Central memory CD8-positive, alpha-beta T cell (primary cell): ENCODE measurements at places on chromosomes 12 and 14.

DNA sequence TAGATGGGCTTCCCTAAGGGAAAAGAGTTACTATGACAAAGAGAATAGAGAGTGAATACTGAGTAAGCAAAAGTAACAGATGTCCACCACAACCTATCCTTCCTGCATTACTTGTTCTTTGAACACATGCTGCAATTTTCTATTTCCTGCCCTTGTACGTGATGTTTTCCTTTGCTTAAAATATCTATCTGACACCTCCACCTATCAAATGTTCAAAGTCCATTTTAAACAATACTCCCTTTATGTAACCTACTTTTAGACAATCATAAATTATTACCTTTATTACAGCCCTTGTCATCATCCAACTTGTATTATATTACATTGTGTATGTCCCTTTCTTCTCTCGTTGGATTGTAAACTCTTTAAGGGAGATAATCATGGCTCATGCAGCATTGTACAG lies 147.2 kb upstream of the DYRK2 start:
- DNase-seq, result no peak

DNA sequence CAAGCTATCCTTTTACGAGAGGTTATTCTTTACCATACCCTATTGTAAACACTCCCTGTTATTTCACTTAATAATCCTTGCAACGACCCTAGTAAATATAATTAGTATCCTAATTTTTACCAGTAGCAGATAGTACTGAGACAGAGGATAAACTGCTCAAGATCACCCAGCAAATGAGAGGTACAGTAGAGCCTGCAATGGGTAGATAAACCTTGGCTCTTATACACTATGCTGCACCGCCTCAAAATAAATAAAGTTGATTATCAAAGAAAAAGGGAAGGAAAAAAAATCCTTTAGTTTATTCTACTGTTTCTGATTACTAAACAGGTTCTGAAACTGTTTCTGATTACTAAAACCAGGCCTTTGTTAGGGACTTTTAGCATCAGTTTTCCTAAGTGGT lies 22.5 kb downstream of the YBX3 start:
- no peak for DNase-seq

DNA sequence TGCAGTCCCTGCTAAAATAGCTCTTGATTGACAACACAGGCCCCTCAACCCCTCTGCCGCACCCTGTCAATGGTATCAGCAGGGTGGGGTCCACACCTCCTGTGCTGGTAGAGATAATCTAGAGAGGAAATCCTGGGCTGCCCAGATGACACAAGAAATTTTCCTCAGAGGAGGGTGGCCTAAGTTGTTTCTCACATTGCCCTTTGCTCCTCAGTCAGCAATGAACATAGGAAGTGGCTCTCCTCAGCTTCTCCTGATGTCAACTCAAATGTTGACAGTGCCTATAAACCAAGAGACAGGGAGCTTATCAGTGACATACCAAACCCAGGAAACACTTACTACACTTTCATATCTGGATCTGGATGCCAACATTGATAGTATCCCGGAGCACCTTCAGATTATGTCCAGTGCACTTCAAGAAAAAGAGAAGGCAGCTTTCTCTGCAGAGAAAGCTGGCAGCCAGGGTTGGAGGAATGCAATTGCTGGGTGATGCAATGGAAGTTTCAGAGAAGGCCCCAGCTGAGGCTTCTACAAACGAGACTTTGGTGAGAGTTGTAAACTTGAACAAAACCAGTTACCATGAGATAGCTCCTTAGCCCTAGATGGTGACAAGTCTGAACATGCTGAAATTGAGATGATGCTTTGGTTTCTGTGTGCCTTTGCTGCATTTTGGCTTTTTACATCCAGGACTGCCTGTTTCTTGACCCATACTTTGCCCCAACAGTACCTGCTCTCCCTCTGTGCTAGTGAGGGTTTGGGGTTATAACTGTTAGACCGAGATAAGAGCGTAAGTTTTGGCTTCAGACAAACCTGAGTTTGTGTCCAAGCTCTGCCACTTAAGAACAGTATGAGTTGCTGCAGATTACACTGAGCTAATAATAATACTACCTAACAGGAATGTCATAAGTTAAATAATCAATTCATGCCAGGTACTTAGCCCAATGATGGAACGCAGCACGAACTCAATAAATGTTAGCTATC lies 183.5 kb downstream of the NUAK1 start:
- no peak for DNase-seq

DNA sequence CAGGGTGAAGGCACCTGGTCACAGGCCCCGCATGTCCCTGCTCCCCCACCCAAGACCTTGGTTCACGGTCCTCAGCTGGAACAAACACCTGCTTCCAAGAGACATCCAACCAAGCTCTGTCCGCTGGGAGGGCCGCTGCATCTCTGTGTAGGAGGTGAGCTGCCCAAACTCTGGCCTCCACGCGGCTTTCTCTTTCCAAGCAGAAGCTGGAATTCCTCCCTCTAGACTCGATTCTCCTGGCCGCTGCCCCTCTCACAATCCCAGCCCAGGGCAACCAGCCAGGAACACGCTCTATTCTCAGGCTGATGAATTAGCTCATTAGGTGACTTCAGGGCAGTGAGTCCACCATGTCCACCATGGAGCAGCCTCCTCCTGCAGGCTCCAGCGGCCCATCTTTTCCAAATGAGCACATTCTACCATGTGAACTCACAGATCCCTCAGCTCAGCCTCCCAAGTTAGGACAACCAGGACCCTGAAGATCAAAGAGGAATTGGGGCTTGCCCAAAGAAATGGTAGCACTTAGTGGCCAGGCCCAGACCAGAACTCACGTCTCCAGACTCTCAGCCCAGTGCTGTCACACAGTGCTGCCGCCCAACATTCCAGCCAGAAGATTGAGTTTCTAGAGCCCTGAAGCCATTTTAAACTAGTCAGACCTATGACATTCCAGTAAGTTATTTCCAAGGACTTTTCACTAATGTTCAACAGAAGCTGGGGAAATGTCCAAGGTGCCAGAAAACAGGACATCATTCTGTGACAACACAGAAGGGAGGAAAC lies 146.6 kb downstream of the ANO2 start:
- DNase-seq, result no peak

DNA sequence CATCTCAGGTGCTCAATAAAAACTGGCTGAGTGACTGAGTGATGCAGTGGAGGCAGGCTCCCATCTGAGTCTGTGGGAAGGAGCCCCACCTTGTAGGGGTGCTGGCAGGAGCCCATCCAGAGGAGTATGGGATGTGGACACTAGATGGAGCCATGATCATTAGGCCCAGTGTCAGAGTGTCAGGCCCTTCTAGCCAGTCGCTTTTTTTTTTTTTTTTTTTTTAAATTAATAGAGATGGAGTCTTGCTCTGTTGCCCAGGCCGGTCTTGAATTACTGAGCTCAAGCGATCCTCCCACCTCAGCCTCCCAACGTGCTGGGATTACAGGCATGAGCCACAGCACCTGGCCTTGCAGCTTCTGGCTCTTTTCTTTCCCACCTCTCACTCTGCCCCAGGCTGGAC lies 11.5 kb downstream of the RITA1 start:
- peak; percentile 21 for DNase-seq

- DNase-seq, result no peak
Observed at GRCh38 chr14:21703357-21704326, 30.0 kb upstream of the OR4E1 start.

GRCh38 chr12:40953076-40953475 lies 235.0 kb upstream of the PDZRN4 start:
- no peak for DNase-seq

GRCh38 chr14:53890611-53891101 lies 66.0 kb downstream of the BMP4 start:
- no peak for DNase-seq

DNA sequence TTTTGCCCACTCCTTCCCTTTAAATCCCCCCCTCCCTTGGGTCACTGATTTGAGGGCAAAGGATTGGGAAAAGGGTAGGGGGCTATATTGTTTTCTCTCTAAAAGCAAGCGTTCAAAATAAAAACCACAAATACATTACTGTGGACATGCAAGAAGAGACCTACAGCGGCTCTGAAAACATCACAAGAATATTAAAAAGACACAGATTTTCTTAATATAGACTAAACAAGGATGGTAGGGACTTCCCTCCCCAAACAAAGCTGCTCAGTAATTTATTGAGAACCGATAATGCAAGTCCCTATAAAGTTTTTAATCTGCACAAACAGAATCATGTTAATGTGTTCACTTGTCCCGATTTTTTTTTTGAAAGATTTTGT lies 12.9 kb downstream of the TBX3 start:
- no peak for DNase-seq

GRCh38 chr14:73251516-73252215 lies 14.4 kb downstream of the PAPLN start:
- DNase-seq, result no peak

DNA sequence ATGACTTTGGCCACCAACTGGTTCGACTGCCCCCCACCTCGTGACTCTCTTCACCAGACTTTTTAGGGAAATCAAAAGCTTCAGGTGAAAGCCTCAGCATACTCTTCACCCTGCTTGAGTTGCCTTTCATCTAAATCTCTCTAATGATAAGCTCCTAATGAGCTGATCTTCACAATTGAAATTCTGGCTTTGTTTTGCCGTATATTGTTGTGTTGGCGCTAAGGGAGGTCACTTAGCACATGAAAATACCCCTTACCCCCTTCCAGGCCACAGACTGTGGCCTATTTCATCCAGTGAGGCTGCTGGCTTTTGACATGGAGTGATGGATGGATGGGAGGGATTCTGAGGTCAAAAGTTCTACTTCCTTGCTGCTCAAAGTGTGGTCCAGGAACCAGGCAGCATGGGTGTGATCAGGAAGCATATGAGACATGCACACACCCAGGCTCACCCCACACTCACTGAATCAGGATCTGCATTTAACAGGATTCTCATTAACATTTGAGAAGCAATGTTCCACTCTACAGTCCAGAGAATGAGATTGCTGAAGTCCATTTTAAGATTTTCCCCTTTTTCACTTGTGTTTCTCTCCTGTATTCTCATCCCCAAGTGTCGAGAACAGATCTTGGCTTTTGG lies 131.4 kb downstream of the DACT1 start:
- DNase-seq, result no peak

DNA sequence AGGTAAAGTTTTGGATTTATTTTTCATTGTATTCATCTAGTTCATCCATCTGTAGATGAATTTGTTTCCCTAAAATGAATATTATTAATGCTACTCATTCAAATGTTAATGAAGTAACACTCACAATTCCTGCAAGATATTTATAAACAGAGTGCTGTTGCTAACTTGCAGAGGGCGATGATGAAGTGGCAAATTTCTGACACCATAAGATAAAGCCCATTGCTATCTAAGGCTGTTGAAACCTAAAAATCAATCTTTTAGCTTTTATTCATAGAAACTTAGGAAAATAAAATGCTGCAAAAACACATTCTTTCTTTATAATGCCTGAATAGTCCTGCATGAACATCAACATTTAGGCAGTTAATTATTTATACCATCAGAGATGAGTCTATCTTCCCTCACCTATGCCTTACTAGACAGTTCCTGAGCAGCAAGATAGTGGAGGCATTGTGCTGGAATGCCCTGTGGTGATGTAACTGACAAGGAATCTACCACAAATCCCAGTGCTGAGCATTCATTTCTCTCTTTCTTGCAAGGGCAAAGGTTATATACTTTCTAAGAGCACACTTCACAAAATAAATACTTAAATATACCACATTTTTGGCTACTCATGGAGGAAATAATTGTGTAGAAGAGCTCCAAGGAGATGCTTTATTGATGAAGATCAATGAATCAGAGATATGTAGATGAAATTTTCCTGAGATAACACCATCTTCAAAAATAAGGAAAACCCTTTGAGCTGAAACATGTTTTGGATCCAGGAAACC lies 57.6 kb downstream of the LMNTD1 start:
- no peak for DNase-seq

GRCh38 chr14:105411017-105411941 lies 8.3 kb upstream of the MTA1 start:
- no peak for DNase-seq

DNA sequence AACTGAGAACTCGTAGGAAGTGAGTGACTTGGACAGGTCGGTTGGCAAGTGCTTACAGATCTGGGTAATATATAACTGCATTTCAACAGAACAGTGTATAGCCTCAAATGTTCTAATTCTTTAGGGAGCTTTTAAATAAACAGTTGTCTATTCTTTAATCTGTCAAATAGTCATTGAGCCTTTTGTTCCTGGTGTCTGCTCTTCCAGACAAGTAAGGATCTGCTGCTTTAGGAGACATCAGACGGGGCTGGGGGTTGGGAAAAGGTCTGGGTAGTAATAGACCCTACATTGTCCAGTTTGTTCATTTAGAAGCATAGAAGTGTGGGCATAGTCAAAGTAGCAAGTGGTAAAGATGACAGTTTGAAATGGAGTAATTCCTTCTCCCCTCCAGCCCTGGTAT lies 2.0 kb downstream of the PTPN11 start:
- no peak for DNase-seq

DNA sequence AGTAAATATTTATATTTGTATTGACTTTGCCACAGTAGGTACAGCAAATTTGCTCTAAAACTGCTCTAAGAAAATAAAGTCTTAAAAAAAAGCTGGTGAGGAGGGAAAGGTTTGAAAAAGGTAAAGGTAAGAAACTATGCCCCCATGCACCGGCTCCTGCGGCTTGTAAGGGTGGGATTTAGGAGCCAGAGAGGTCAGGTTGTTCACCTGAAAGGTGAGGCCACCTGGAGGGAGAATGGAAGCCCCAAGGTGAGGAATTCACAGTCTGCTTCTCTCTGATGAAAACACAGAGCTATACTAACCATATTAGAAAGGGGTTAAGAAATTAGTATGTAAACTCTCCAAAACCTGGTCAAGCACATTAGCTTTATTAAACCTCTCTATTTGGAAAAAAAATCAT lies 31.8 kb downstream of the CPM start:
- no peak for DNase-seq

- no peak for DNase-seq
Observed at GRCh38 chr14:75578786-75579337, 442 bp downstream of the FLVCR2 start.

DNA sequence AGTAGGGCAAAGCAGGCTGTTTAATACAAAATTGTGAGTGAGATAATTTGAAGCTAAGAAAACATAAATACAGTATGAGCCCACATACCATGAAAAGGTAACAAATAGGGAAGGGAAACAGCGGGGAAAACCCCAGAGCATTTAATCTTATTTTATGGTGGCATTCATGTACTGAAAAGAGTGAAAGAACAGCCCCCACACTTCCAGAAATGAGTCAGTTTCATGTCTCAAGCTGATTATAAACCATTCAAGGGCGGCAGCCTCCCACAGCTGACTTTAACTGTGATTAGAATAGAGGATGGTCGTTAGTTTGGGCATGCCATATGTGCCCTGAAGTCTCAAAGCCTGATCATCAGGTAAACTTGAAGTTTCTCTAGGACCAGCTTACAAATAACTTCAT lies 64.5 kb downstream of the FOXG1 start:
- DNase-seq, result no peak

DNA sequence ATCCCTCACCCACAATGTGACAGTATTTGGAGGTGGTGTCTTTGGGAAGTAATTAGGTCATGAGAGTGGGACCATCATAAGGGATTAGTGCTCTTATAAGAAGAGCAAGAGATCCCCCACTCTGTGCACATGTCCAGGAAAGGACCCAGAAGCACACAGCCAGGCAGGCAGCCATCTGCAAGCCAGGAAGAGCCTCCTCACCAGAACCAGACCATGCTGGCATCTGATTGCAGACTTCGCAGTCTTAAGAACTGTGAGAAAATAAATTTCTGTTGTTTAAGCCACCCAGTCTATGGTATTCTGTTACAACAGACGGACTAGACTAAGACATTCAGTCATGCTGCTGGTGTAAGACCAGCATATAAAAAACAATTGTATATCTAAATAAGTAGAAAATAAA lies 69.8 kb downstream of the EFCAB11 start:
- no peak for DNase-seq
